ENCODE measurements at places on chromosomes 7 and 10.

DNA sequence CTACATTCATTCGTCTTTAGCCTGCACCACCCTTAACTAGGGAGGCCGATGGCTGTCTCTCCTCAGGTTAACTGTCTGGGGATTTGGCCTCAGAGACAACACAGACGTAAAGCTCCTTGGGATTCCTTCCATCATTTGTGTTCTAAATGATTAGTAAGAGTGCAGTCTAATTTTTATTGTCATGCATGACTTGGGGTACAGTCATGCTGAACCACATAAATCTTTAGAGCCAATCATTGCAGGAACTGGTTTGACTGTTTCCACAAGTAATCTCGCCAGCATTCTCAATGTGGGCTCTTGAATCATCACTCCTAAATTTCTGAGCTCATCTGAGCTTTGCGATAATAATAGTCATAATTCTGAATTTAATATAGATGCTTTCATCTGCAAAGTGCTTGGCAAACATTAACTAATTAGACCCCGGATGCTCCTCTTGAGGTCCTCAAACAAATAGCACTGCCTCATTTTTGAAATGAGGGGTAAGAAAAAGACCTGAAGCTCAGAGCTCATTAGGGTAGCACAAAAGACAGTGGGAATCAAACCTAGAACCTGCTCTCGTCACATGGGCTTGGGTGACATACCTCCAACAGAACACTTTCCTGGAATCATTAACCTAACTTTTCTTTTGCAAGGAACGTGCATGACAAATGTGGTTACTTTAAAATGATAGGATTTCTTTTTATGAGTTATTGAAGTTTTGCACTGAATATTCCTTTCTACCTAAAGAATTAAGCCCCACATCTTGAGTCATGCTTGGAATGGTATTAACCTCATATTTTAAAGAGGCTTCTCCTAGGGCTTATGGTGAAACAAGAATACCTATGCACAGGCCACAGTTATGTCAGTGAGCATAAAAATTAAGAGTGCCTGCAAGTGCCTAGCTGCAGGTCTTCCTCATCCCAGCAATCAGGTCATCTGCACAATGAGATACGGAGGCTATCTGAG is 118.9 kb upstream of the NRP1 start:
- DNase-seq = no peak

DNA sequence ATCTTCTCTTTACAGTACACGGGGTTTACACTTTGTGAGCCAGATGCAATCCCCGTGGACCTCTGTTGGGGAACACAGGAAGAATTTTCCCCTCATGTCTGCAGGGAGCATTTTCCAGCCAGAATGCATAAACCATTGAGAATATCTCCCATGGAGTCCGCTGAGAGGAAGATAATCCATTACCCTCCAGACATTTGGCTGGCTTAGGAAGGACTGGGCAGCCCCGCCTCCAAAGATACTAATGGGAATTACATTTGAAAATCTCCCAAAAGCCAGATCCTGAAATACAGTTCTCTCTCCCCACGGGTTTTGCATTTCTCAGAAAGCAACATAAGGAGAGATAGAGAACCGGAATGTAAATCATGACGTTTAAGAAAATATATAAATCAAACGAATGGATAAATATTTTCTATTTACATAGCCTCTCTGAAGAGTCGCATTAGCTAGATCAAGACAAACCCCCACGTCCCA is 53.5 kb downstream of the TRIL start:
- no peak for DNase-seq

DNA sequence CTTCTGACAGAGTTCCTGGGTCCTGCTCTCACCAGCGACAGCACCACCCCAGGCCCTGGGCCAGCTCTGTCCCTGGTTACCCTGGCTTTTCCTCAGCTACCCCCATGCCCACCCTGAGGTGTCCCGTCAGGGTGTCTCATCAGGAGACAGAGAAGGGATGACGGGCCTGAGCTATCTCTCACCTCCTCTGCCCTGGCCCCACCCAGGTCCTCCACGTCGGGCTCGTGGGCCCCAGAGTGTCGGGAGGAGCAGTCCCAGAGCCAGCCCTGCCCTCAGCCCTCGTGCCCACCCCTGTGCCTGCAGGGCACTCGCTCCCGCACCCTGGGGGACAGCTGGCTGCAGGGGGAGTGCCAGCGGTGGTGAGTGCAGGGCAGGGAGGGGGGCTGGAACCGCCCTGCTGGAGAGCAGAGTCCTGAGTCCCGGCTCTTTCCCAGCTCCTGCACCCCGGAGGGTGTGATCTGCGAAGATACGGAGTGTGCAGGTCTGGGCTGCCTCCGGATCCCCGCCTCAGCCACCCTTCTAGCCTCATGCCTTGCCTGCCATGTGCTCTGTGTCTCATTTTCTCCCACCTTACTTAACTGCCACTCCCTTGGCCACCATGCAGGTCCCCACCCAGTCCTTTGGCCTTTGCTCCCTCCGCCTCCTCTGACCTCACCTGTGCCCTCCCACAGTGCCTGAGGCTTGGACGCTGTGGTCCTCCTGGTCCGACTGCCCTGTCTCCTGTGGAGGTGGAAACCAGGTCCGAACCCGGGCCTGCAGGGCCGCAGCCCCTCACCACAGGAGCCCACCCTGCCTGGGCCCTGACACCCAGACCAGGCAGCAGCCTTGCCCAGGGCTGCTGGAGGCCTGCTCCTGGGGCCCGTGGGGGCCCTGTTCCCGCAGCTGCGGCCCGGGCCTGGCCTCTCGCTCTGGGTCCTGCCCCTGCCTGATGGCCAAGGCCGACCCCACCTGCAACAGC is 16.7 kb upstream of the ZNF862 start:
- no peak for DNase-seq

DNA sequence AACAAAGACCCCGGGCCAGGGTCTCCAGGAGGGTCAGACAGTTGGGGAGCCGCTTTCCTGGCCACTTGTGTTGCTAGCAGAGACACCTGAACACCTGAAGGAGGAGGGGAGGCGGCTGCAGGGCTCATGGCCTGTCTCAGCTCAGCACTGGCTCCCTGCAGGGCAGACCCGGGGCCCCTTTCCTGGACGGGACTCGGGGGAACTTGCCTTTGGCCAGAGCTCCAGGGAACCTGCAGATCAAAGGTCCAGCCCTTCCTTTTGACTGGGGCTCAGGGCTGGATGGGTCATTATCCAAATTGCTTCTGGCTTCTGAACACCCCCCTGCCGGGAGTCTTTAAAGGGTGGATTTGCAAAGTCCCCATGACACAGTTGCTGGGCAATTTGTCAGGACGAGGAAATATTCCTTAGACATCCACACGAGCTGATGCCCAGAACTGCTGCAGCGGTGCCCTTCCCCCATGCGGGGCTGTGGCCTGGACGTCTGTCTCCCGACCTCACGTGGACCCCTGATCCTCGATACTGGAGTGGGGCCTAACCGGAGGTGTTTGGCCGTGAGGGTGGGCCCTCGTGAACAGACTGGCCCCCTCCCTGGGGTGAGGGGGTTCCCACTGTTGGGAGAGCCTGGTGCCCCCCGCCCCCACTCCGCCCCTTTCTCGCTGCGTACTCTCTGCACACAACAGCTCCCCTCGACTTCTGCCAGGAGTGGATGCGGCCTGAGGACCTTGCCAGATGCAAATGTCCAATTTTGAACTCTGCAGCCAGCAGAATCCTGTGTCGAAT is 194.3 kb downstream of the ELFN1 start:
- DNase-seq = no peak

DNA sequence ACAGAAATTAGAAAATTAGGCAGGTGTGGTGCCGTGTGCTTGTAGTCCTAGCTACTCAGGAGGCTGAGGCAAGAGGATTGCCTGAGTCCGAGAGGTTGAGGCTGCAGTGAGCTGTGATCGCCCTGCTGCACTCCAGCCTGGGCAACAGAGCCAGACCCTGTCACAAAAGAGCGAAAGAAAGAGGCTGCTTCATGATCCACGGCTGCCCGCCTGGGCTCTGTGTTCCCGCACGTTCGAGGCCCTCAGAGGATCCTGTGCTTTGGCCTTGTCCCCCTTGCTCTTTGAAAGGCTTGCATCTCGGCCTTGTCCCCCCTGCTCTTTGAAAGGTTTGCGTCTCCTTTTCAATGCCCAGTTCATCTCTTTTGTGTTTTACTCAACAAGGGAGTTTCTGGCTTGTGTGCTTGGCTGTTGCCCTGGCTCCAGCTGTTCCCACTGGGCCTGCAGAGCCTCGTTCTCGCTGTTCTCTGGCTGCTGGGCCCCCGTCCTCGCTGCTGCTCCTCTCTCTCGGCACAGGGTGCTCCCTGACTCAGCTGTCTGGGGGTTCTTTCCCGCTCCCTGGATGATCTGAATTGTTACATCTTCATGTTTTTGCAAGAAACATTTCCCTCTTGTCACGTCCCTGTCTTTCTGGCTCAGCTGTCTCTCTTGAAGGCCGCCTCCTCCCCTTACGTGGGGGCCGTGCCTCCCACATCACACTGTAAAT is 45.1 kb upstream of the INPP5A start:
- no peak for DNase-seq

DNA sequence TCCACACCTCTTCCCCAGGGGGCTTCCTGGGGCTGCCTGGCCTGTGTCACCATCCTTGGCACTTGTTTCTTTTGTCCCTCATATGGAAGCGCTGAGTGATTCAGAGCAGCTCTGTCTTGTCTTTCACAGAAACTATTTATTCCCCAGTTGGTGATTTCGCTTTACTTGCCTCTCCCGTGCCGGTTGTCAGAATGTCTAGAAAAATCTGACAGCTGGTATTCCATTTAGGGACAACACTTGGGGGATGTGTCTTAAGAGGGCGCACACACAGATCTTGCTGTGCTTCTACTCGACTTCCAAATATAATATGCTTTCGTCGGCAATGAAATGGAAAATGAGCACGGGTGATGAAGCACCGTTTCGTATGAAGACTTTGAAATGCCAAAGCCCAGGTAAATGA is 611.8 kb downstream of the CALN1 start:
- DNase-seq = no peak

DNA sequence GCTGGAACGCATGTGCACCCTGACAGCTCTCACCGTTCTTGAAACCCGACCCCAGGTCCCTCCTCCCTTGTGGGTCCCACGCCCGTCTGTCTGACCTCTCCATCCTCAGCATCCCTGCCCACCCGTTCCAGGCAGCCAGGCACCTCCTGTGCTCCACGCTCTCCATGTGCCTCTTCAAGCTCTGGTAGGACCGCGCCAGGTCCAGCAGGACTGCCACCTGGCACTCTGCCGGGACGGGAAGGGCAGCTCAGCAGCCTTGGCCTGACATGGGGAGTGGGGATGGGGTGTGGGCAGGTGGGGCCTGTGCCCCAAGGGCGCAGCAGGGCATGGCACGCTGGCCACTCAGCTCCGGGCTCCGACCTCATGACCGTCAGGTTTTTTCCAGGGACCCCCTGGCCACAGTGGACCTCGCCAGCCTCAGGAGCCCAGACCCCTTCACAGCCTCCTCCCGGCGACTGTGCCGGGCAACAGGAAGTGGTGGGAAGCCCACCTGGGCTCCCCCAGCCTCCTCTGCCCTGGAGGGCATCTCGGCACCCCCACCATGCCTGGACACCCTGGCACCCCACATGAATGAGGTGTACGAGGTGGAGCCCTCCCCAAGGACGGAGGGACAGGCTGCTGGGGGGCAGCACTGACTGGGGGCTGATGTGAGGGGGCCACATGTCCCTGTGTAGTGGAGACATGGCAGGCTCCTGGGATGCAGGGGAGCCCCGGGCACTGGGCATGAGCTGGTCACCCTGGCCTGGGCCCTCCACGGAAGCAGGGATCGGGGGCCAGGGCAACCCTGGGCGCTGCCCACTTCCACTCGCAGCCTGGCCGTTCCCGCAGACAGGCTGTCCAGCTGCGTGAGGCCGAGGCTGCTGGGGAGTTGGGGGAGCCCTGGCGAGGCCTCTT is 25.1 kb upstream of the NKX6-2 start:
- no peak for DNase-seq

DNA sequence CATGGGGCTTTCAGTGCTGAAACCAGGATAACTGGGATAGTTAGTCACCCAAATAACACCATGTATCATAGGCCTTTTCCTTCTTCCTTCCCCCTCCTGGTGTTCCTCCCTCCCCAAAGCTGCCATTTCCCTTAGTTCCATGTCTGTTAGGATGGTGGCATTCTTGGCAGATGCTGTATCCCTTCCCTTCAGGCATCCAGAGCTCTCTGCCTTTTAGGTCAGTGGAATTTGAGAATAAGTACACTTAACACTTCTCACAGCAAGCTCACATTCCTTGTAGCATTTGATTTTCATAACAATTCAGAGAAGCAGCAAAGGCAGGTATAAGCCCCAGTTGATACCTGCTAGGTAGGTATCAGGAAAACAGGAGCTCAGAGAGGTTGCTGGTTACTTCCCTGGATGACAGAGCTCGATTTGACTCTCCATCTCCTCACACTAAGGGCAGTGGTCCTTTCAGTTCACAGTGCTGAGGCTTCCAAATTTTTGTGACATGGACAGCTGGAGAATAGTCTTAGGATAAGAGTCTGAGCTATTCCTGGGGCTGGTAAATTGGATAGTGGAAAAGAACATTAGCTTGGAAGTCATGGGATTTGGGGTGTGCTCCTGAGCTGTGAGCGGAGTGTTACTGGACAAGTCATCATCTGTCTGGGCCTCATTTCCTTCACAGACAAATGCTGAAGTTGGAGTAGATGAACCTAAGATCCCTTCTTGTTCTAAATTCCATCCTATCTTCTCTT is 108.7 kb upstream of the RHOBTB1 start:
- DNase-seq = no peak

DNA sequence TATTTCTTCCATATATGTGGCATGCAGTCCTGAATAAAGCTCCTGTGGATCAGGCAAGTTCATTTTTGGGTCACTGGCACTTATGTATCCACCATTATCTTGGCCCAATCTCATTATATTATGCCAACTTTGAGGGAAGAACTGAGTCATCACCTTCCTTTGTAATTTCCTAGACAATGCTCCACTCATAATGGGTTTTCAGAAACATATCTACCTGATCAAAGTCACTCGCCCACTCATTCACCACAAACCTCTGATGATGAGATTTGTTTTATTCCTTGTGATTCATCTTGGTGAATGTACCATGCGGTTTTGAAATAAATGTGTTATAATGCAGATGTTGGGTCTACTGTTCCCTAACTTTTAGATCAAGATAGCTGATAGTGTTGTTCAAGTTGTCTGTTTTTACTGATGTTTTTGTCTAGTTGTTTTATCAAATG is 525.8 kb downstream of the KIF20B start:
- DNase-seq = no peak

DNA sequence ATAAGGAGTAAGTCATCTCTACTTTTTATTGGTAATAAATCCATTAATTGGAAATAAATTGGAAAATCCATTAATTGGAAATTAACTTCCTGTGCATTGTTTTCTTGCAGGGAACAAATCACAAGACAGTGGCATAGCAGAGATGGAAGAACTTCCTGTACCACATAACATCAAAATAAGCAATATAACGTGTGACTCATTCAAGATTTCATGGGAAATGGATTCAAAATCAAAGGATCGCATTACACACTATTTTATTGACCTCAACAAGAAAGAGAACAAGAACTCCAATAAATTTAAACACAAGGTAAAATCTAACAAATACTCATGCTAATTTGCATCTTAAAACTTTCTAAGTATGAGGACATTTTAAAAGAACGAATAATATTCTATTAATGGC is 57.8 kb downstream of the PHYHIPL start:
- DNase-seq = no peak

DNA sequence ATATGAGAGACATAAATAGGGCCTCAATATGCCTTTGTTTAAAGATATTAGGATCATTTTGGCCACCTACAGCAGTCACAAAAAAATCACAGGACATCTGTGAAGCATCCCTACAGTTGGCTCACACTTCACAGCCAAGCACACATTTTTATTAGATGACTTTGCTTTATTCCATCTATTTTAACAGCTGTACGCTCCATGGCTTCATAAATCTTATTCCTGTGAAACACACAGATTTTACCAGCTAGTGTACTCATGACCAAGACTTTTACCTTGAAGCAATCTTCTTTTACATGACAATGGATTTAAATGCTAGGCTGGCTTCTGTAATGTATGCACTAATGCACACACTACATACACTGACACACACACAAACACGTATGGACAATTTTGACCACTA is 254.8 kb upstream of the PITRM1 start:
- DNase-seq = no peak

All from activated T-helper 1 cell treated with anti-CD3 and anti-CD28 coated beads, Interleukin-2, amount 50 U/mL, for 16 hours (primary cell).